ENCODE measurements at places on chromosomes 11 and 22. TPM values are rescaled to one million over a fixed set of nuclear protein-coding genes. Genes with fewer than 3 reads are reported as not detected.

The SLC22A25 gene
- total RNA-seq, result not detected

- DNase-seq, result no peak
These were observed 410.7 kb upstream of the KIRREL3 start for GRCh38 chr11:127411283-127411682.

The SYT7 gene
- total RNA-seq, result 0.10 TPM

The CHADL gene
- not detected for total RNA-seq

- no peak for DNase-seq
These were observed 27.9 kb downstream of the SMIM38 start for GRCh38 chr11:69183613-69184012.

GRCh38 chr11:8871171-8871775 lies 39.7 kb upstream of the AKIP1 start:
- DNase-seq, result peak; percentile 92

DNA sequence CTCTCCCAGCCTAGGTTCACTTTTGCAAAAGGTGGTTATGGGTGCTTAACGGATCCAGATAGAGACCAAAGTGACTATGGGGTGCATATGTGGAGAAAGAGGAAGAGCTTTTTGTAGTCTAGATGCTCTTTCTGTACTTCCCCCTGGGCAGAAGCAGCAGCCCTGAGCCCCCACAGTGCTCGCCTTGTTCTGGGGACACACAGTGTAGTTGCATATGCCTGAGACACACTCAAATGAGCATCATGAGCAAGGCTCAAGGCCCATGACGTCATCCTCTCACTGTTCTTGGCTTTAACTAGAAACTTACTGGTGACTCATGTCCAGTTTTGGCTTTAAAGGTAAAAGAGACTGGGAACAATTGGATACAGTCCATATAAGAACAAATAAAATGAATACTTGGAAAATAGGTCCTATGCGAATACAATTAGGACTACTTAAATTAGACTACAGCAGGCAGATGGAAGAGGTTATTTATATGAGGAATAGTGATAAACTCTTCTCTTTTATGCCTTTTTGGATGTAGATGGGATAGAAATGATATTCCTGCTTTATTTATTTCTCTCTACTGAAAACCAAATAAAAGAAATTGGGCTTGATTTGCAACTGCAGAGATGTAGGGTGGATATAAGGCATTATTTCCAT lies 20.1 kb upstream of the PEX26 start:
- no peak for DNase-seq

GRCh38 chr11:70415642-70416395 lies 17.5 kb downstream of the CTTN start:
- DNase-seq, result no peak

GRCh38 chr22:38240734-38241252 lies 32.0 kb downstream of the TMEM184B start:
- DNase-seq, result no peak

The CLMP gene
- total RNA-seq, result 24.8 TPM

DNA sequence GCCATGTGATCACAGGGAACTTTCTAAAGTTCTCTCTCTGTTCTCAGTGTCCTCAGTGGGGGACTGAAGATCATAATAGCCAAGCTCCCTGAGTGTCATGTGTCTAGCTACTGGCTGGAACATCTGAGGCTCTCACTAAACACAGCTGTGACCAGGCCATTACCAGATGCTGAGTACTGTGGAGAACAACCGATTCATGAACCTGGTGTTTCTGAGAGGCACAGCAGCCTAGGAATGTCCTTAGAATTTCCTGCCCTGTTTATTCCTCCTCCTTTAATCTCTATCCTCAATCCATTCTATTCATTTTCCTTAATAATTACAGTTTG lies 93.0 kb downstream of the ME3 start:
- DNase-seq, result no peak

DNA sequence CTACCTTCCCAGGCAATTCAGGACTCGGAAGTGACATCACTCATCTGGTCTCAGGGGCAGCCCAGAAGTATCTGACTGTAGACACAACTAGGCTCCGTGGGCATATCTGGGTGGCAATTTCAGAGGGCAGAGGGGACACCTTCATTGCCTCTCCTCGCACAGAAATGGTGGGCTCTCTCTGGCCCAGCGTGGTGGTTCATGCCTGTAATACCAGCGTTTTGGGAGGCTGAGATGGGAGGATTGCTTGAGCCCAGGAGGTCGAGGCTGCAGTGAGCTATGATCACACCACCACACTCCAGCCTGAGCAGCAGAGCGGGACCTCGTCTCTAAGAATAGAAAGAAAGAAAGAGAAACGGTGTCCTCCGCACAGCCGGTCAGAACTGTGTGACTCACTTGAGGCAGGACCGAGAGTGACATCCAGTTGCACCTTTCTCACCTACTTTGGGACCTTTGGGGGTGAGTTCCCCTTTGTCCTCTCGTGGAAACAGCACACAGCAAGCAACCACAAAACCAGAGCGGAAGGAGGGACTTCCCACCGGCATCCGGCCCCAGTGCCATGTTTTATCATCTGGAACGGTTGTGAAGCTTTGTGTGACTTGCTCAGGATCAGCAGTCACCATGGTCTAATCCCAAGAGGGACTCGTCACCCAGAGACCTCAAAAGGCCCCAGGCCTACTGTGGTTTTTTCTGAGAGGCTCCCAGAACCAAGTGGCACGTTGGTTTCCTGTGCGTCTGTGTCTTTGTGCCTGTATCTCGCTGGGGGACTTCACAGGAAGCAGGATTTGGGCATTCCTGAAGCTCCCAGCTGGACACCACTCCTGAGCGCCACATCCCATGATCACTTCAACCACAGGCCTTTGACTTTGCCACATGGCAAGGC lies 38.4 kb upstream of the EMID1 start:
- DNase-seq, result no peak

GRCh38 chr11:87212891-87213290 lies 175.2 kb downstream of the TMEM135 start:
- DNase-seq, result no peak

DNA sequence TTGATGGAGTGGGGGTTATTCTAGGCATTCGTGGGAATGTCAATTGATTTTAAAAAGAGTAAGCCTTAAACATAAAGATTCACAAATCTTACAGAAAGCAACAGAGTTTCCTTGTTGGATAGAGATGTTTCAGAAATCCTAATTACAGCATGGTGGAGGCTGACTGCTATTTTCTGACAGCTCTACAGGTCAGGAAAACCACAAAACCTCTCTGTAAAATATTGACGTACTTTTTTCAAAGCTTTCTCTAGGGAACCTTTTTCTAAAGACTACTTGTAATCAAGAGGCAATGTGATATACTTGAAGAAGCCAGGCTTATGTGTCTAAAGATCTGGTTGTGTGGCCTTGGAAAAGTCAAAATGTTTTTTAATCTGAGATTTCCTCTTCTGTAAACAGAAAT lies 9.1 kb upstream of the OR8B8 start:
- DNase-seq, result no peak

DNA sequence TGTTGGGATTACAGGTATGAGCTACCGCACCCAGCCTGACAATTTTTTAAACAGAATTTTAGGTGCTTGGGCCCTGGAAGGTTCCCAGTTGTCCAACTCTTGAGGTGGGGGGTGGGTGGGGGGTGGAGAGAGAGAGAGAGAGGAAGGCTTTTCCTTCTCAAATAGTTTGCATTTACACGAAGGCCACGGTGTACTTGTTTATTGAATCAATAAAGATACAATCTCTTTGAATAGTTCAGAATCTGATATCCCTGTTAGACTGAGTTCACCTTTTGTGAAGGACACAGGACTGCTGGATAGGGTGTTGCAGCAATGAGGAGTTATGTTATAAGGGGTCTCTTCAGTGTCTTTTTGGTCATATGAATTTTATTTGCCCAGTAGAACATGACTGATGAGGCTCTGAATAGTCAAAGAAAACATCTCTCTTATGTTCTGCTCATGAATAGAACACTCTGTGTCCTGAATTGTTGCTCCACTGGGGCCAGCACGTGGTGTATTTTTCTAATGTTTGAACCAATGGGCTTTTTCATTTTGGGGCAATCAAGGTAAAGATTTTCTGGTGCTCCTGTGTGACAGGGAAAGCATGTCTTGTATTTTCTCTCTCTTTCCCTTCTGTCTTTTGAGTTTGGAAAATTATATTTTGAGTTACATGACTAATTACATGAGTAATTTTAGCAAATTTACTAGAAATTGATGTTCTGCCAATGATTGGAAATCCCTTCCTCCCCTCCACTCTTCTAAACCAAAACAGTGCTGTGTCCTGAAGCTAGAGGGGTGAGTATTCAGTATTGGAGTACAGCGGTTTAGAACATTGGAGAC lies 61.7 kb downstream of the PTPRJ start:
- DNase-seq, result no peak

The OR5AN1 gene
- not detected for total RNA-seq

- DNase-seq, result peak; percentile 64
These were observed 109.4 kb upstream of the OR4B1 start for GRCh38 chr11:48107188-48107704.

Measured in osteocyte (in vitro differentiated cells).